Stimulated activated naive CD8-positive, alpha-beta T cell treated with anti-CD3 and anti-CD28 coated beads, Interleukin-15, amount 100 ng/mL, for 72 hours (primary cell): ENCODE measurements at places on chromosomes 16 and 17.

DNA sequence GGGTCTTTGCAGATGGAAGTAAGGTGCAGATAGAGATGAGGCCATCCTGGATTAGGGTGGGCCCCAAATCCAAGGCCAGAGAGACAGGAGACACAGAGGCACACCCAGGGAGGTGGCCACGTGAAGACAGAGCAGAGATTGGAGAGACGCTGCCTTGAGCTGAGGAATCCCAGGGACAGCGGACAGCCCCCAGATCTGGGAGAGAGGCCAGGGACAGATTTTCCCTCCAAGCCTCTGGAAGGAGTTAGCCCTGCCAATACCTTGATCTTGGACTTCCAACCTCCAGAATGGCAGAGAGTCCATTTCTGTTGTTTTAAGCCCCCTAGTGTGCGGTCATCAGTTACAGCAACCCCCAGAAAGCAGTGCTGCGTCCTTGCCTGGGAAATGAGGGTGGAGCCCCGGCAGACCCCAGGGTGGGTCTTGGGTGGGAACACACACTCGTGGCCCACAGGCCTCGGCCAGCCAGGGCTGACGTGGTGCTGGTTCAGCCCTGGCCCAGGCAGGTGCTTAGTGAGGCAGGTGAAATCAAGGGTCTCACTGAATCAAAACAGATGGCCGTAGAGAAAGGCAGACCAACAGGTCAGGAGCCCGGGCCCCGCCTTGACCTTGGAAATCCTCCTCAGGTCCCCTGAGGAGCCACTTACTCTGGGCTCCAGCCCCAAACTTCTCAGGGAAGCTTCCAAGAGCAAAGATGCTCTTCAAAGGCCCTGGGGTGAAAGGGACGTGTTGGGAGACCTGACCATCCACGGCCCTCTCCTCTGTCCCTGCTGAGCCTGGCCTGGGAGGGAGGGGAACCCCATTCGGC is 169.3 kb downstream of the RBFOX3 start:
- DNase-seq: no peak

GRCh38 chr17:78497115-78497540 is 80.1 kb downstream of the DNAH17 start:
- DNase-seq: peak; percentile 61

GRCh38 chr17:59725691-59726090 is 18.2 kb downstream of the VMP1 start:
- DNase-seq: no peak

- DNase-seq: no peak
These were observed 2.4 kb downstream of the RAD51C start for GRCh38 chr17:58694826-58695225.

- DNase-seq: peak; percentile 31
These were observed 25.0 kb downstream of the HOXB1 start for GRCh38 chr17:48505788-48506187.

- DNase-seq: no peak
These were observed 21.4 kb downstream of the PIEZO1 start for GRCh38 chr16:88763502-88764053.

DNA sequence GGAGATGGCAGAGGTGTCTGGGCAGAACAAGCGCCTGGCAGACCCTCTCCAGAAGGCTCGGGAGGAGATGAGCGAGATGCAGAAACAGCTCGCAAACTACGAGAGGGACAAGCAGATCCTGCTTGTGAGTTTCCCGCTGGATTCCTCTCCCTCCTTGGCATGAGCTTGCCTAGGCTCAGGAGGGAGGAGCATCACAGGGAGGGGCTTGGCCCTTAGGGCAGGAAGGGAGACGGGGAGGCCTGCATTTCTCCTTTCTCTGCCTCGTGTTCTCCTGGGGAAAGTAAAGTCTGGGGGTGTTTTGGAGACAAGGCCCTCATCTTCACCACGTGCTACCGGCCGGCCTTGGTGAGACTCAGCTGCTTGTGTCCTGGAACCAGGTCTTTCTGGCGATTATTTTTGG is 18.0 kb upstream of the DBNDD1 start:
- no peak for DNase-seq

GRCh38 chr16:62298600-62298999 is 262.4 kb upstream of the CDH8 start:
- no peak for DNase-seq

GRCh38 chr17:77489239-77489892 is 348.6 kb downstream of the SEC14L1 start:
- no peak for DNase-seq

- no peak for DNase-seq
These were observed 9.7 kb upstream of the ANKS4B start for GRCh38 chr16:21223787-21224186.

DNA sequence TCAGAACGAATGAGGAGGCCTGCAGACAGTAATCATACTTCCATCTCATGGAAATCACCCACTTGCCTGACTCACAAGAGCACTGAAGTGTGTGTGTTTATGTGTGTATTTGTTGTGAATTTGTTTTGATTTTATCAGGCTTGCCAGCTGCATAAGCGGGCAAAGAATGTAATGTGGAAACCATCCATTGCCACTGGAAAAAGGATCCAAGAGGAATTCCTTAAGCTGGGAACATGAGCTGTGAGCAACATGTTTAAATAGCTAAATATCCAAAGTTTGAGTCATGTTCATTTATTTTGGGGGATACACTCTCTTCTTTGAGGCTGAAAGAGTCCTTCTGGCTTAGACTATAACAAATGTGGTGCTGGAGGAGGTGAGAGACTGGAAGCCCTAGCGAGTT is 198.4 kb upstream of the TBX2 start:
- DNase-seq: no peak

GRCh38 chr17:1945621-1946020 is 79.5 kb downstream of the RTN4RL1 start:
- DNase-seq: no peak

DNA sequence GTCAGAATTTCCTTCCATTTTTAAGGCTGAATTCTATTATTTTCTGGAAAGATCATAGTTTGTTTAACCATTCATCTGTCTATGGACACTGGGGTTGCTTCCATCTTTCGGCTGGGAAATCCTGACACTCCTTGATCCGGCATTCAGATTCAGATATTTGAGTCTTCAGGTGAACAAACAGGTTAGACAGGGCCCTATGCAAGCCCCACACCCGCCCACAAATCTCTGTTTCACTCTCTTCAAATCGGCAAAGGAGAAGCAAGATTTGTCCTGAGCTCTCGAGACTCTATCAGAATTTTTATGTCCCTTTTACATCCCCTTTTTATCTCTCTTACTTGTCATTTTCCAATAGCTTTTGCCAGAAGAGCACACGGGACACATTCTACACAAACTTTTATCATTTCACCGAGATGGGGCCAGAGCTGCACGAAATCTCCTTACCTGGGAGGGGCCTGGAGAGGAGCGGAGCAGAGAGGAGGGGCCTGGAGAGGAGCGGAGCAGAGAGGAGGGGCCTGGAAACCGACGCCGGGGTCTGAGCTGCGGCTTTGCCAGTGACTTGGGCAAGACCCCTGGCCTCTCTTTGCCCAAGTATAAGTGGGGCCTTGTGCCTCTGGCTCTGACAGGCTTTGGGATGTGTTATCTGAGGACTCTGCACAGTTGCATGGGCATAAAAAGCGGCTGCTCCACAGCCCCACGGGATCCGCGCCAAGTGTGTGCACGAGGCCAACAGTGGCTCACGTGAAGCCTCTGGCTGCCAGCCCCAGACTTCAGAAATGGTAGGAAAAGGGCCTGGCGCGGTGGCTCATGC is 54.3 kb upstream of the RBFOX3 start:
- DNase-seq: no peak

DNA sequence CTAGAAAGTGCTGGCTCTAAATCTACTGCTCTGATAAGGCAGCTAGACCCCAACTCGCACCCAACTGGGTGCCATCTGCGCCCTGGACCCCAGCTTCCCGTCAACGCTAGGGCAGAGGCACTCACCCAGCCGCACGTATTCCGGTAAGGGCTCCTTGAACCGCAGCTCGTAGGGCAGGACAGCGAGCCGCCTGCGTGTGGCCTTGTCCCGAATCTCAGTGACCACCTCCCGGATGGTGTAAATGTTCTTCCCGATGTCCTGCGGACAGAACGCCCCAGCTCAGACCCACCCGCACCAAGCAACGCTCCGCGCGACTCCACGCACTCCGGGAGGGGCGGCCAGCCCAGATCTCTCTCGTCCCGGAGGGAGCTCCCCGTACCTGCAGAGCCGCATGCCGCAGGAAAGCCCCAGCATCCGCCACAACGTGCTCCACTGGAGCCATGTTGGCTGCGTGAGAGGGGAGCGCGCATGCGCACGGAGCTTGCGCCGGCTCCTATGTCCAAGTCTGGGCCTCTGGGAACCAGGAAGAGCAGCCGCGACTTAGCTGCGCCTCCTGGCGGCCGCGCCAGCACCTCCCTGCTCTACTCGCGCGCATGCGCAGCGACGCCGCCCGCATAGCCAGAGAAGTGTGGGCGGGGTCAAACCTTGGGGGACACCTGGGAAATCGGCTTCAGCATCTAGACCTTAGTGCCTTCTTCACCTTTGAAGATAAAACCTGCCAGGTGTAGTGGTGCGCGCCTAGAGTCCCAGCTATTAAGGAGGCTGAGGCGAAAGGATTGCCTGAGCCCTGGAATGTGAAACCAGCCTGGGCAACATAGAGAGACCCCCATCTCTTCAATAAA is at the start of gene NOB1:
NOB1 (minus strand) TSS at position 458 of the 842 bp plus-strand sequence; CDS start at position 442, 16 bp downstream.
- peak; percentile 98 for DNase-seq

- DNase-seq: no peak
These were observed 151.7 kb downstream of the RBFOX3 start for GRCh38 chr17:79459003-79459655.

DNA sequence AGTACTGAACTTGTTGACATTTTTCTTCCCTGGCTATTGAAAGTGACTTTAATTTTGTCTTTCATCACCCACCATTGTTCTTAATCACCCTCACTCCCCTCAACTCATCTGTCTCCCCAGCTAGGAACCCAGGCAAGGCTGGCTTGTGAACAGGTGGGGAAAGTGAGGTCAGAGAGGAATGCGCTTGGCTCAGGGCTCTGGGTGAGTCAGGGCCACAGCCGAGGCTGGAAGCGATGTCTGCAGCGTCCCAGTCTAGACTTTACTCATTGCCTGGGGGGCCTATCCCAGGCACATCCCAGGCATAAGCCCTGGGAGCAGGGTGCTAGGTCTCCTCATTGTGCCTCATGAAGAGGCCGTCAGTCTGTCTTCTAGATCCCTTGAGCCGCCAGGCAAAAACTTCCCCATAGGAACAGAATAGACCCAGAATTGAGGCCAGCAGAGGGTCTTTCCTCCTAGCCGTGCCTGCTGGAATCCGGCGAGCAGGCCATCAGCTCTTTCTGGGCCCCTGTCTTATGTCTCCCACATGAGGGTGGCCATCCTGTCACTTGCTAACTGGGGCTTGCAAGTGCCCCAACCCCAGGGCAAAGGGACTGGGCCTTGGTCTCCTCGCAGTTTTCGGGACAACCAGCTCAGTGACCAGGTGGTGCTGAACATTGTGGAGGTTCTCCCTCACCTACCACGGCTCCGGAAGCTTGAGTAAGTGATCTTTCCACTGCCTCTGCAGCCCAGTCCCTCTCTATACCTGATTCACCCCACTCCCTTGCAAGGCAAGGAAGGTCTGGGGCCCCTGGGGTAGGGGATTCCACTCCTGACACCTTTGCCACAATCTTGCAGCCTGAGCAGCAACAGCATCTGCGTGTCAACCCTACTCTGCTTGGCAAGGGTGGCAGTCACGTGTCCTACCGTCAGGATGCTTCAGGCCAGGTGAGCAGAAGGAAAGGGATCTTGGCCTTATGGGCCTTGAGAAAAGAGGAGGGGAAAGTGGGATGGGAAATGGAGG is 40.1 kb downstream of the NLRC5 start:
- peak; percentile 43 for DNase-seq

DNA sequence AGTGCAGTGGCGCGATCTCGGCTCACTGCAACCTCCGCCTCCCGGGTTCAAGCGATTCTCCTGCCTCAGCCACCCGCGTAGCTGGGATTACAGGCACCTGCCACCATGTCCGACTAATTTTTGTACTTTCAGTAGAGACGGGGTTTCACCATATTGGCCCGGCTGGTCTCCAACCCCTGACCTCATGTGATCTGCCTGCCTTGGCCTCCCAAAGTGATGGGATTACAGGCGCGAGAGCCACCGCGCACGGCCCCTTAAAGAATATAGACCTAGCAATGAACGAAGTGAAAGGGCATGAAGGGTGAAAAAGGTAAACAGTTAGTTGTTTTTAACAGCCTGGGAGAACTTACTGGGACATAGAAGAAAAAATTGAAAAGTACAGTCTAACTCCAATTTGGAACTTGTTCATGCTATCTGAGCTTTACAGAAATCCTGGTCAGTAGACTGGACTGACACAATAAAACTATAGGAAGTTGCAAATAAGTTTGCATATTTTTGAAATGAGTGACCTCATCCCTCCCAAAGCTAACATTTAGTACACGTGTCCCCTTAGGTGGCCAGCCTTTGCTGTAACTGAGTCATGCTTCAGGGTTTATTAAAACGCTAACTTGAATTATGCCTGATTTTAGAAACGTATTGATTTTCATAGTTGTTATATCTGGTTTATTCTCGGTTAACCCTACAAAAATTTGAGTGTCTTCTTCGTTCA is 1.8 kb downstream of the COG1 start:
- DNase-seq: no peak

DNA sequence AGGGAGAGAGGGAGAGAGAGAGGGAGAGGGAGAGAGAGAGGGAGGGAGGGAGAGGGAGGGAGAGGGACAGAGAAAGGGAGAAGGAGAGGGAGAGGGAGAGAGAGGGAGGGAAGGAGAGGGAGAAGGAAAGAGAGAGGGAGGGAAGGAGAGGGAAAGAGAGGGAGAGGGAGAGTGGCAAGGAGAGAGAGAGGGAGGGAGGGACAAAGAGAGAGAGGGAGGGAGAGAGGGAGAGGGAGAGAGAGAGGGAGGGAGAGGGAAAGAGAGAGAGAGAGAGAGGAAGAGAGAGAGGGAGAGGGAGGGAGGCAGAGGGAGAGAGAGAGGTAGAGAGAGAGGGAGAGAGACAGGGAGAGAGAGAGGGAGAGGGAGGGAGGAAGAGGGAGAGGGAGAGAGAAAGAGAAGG is 73.5 kb downstream of the AXIN2 start:
- DNase-seq: no peak

GRCh38 chr17:72093707-72094106 is 27.1 kb upstream of the SOX9 start:
- DNase-seq: no peak

DNA sequence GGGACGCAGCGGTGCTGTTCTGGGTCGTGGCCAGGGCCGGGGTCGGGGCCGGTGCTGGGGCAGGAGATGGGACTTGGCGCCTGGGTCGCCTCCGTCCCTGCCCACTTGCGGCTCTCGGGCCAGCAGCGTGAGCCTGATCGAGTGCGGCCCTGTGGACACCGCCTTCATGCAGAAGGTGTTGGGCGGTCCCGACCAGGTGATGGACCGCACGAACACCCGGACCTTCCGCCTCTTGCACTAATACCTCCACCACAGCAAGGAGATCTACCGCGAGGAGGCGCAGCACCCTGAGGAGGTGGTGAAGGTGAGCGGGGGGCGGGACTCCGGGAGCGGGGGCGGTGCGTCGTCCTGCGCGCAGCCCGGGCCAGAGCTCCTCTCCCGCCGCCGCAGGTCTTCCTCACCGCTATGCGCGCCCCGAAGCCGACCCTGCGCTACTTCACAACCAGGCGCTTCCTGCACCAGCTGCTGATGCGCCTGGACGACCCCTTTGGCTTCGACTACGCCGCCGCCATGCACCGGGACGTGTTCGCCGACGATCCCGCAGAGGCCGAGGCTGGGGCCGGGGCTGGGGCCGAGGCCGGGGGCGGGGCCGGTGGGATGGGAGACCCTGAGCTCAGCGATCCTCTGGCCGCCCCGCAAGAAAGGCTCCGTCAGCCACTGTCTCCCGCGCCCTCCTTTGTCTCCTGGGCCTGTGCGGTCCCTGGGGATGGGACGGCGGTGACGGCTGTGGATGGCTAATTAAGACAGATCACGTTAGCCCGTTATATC is 4.5 kb upstream of the HSD17B1 start:
- DNase-seq: peak; percentile 75
